ENCODE measurements at places on chromosomes 6 and 20. TPM values are rescaled to one million over a fixed set of nuclear protein-coding genes. Genes with fewer than 3 reads are reported as not detected.

The MEP1A gene
- total RNA-seq = not detected

The SGK2 gene
- total RNA-seq = 1.4 TPM

The MMP24 gene
- total RNA-seq = 1.4 TPM

The PDE7B gene
- total RNA-seq = 25.7 TPM

The WFDC5 gene
- total RNA-seq = not detected

The BCAS1 gene
- not detected for total RNA-seq

The CFAP61 gene
- total RNA-seq = not detected

The HRH3 gene
- not detected for total RNA-seq

The CCN2 gene
- total RNA-seq = 264 TPM

The TRIM38 gene
- 21.7 TPM for total RNA-seq

The INSM1 gene
- not detected for total RNA-seq

The PRSS35 gene
- 2.9 TPM for total RNA-seq

The SIRPG gene
- total RNA-seq = not detected

The RIPOR3 gene
- total RNA-seq = 0.76 TPM

The SRSF12 gene
- 0.52 TPM for total RNA-seq

The SLC17A4 gene
- total RNA-seq = not detected

The PI16 gene
- under 0.01 TPM for total RNA-seq

The ESR1 gene
- 3.4 TPM for total RNA-seq

The EPB41L1 gene
- 125 TPM for total RNA-seq

The PPP1R14C gene
- total RNA-seq = 13.9 TPM

The MYCT1 gene
- total RNA-seq = 0.13 TPM

The UST gene
- 24.7 TPM for total RNA-seq

The COL11A2 gene
- total RNA-seq = 0.65 TPM

The XKR7 gene
- total RNA-seq = not detected

The MCUR1 gene
- 11.6 TPM for total RNA-seq

The ADGB gene
- total RNA-seq = not detected

The CTAGE9 gene
- not detected for total RNA-seq

The SLC52A3 gene
- not detected for total RNA-seq

The SIRPB2 gene
- not detected for total RNA-seq

The MYLIP gene
- total RNA-seq = 7.3 TPM

The SNAP25 gene
- not detected for total RNA-seq

Data from articular chondrocyte of knee joint (primary cell).